ENCODE measurements at places on chromosomes 2 and 18. TPM values are rescaled to one million over a fixed set of nuclear protein-coding genes. Genes with fewer than 3 reads are reported as not detected.

Gene TMBIM1
- 35.2 TPM for total RNA-seq

Gene PKP4
- 22.5 TPM for total RNA-seq

Gene CERKL
- total RNA-seq, result 0.31 TPM

Gene CREG2
- total RNA-seq, result 0.05 TPM

DNA sequence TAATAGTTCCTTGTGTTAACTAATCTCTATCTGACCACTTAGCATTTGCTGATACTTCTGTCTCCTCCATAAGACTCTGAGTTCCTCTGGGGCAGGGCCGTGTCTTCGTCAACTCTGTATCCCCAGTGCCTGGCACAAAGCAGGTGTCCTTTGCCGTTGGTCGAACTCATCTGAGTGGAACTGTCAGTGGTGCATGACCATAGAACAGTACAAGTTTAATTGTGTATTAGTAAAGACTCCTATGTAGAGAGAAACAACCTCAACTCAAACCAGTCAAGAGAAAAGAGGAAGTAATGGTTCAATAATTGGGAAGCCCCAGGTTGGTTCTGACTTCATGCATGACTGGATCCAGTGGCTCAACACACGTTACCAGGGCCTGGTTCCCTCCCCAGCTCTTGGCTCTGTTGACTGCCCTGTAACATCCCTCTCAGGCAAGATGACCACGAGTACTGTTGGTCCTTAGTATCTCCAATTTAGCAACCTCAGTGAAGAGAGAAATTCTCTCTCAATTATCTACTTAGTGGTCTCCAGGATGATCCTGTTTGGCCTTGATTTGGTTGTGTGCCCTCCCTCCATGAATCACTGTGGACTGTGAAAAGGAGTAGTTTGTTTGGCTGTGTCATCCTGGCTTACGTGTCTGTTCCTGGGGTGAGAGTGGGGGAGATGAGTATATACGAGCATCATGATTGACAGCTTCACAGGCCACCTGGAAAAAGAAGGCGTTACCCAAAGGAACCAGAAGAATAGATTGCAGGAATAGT is 58.5 kb upstream of the MSH6 start:
- no peak for ATAC-seq

DNA sequence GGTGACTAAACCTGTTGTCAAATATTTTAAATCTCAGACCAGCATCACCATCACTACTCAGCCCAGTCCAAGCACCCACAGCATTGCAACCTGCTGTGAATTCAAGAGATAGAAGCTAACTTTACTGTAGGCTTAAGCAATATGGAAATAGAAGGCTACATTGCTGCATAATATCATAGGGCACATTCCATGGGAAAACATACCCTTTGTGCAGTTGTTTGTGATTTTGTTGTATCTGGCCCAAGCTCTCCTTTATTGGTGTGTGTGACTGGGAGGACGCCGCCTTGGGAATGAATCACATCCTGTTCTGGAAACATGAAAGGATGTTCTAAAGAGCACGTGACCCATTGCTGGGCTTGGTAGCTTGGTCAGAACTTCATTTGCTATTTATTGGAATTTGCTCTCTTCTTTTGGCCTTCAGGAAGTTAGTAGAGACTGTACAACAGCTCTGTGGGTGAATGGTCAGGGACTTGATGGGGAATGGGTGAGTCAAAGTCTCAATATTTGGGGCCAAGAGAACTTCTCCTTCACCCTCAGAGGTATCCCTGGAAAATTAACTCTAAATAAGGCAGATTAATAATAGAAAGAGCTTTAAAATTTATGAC is 106.8 kb upstream of the SERPINE2 start:
- no peak for ATAC-seq

DNA sequence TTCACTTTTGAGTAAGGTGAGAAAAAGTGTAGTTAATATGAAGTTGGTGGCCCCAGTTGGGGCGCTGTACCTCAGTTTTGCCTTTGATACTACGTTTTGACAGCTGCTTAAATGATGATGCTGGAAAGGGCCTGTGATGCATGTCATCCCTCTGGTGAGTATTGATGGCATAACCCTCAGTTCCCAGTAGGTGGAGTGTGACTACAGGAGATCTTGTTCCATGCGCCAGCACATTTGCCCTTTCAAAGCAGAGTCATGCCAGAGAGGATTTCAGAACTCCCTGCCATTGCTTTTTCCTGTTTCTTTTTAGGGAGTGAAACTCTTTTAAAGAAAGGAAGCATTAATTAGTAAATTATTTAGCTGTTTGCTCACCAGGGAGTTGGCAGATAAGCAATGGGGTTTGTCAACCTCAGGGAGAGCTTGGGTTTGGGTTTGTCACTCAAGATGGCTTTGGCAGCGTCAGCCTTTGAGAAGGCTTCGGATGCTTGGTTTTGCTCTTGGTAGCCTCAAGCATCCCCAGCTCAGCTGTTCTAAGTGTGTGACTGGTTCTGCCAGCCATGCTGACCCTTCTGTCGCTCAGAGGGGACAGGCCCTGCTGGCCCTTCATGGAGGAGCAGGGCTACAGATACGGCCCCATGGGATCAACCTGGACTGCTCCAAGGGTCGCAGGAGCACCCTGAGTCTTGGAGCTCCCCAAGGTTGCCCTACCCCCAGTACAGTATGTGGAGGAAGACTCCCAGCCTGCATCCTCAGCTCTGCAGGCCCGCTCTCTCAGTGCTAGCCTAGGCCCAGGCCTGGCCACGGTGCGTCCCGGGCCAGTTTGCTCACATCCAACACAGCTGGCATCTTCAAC is 29.1 kb downstream of the ARMC9 start:
- ATAC-seq, result peak; percentile 84

GRCh38 chr2:181995289-181995688 is 9.6 kb downstream of the PPP1R1C start:
- no peak for ATAC-seq

DNA sequence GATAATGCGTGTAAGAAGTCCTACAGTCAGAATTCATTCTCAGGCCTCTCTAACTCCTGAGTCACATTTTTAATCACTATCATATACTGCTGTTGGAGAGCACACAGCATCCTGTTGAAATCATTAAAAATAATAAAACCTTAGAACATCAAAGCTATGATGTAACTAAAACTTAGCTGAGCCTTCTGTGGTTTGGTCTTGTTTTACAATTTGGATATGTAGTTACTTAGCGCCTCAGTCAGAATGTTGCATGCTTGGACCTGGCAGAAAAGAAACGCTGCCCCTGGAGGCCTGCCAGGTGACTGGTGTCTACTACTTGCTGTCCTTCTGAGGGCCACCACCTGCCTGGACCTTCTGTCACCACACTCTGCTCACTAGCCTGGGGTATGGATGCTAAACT is 261.1 kb upstream of the RASGRP3 start:
- ATAC-seq, result no peak

GRCh38 chr2:58073751-58074150 is 27.1 kb downstream of the VRK2 start:
- no peak for ATAC-seq

Measured in motor neuron (in vitro differentiated cells).